ENCODE measurements at places on chromosomes 2 and 18. TPM values are rescaled to one million over a fixed set of nuclear protein-coding genes. Genes with fewer than 3 reads are reported as not detected.

- no peak for ATAC-seq
Observed at GRCh38 chr2:157321466-157321865, 4.2 kb downstream of the ERMN start.

DNA sequence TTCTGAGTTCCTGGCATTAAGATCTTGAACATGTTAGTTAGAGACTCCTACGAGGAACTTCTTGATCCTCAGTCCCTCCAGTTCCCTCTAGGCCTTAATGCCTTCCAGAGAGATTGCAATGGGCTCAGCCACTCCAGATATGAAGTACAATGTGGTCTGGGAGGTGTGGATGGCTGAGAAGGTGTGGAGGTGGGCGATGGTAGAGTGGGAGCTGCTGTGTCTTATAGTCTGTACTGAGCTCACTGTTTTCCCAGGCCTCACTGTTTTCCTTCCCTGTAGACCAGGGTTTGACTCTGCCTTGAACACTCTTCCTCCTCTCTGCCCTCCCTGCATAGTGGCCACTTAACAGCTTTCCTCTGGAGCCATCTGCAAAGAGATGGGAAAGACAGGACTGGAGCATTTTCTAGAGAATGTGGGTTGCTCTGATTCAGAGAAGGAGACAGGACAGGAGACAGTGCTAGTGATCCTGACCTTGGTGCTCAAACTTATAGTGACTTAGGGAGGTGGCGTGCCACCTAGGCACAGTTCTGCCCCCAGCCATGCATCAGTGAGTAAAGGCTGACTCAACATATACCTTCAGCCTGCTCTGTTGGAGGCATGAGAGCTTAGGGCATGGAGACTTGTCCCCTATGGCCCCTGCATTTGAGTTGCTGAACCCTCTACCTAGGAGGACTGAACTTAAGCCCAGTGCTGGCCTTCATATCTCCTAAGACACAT is 129.7 kb downstream of the TDRD15 start:
- no peak for ATAC-seq

DNA sequence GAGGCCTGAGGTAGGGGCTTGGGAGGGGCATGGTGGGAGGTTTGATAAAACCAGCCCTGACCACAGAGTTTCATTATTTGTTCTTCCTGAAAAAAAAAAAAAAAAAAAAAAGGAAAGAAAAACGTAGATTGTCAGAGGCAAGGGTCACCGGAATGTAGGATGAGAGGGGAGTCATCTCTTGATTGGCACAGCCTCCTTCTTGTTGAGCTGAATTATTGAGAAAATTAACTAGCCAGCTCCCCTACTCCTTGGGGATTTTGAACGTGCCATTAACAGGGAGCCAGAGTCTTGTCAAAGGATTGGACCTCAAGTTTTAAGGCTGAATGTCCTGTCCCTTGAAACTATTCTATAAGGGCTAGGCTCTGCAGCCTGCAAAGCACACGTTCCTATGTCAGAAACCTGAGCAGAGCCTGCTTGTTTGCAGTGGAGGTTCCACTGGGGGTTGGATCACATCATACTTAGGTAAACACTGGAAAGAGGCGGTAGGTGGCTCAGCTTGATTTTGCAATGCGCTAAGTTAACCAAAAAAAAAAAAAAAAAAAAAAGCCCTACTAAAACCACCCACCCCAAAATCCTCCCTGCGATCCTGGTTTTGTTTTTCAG is 2.3 kb downstream of the INHBB start:
- no peak for ATAC-seq

GRCh38 chr2:162344617-162344950 is 652 bp downstream of the GCA start:
- no peak for ATAC-seq

DNA sequence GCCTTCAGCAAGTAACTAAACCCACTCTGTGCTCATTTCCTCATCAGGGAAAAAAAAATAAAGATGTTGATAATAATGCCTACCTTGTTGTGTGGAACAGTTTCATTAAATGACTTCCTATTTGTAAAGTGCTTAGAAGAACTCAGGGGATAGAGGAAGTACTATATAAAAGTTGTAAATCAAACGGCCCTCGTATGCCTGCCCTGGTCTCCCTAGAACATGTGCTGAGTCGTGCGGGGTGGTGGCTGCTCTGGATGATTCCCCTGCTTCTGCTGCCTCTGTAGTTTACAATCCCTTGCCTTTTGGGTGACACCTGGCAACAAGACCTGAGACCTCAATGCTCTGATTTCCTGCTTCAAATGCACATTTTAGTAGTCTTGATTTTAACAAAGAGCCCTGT is 170.0 kb downstream of the CERS6 start:
- no peak for ATAC-seq

DNA sequence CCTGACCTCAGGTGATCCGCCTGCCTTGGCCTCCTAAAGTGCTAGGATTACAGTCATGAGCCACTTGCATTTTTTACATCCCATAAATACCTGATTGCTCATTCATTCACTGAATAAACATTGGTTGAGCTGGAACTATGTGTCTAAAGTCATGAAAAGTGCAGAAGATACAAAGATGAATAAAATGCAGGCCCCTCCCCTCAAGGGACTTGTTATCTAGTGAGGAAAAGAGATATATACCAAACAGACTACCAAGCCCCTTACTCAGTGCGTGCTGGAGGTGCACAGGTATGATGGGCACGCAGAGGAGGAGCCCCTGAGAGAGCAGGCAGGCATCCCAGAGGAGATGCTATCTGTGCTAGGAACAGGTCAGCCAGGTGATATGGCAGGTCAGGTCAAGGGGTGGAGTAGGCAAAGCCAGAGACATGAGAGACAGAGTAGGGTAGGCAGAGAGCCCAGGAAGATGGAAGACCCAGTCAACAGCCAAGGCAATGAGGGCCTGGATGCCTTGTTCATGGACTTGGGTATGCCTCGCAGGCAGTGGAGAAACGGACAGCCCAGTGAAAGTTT is 7.7 kb downstream of the FHL2 start:
- no peak for ATAC-seq

DNA sequence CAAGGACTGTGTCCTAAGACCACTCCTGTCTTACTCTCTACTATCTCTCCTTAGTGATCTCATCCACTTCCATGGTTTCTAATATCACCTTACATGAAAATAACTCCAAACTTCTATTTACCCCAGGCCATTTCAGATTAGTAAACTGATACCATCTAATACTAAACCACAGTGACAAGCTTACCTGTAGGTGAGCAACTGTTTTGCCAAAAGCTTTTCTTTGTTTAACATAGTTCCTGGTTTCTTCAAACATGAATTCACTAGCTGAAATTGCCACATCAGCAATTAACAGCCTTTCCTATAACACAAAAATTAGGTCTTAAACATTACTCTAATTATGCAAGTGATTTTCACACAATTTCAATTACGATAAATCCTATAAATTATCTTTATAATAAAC is 22.1 kb downstream of the ACADL start:
- no peak for ATAC-seq

DNA sequence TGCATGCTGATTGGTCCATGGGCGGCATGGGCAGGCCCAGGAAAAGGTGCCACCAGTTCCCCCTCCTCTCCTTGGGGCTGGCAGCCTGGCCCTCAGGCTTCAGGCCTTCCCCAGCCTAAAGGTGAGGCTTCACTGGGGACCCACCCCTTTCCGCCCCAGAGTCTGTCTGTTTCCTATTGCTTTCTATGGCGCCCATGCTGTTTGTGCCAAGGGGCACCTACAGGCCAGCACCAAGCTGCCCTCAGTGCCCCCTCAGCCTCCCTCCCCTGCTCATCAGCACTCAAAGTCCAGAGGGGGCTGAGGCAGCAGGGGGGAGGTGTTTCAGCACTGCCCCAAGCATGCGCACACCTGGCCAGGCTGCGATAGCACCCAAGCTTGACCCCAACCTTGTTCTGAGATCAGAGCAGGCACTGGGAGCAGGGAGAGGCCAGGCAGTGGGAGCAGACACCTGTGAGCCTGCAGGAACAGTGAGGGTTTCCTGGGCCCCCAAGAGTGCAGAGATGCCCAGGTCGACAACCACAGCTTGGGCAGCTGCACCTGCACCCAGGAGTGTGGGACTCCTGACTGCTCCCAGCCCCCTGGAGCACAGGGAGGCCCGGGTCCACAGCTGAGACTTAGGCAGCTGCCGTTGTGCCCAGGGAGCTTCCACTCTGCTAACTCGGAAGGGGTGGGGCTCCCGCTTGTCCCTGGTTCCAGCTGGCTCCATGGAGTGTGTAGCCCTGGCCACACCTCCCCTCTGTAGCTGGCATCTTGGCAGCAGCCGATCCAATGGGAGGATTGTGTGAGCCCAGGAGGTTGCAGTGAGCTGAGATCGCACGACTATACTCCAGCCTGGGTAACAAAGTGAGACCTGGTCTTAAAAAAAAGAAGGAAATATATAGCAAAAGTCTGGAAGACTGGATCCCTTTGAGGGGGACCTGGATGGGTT is 69.1 kb downstream of the NCAPH start:
- no peak for ATAC-seq

- ATAC-seq = no peak
Observed at GRCh38 chr18:46213295-46213694, 109.1 kb downstream of the HAUS1 start.

GRCh38 chr2:10471955-10472354 is 23.8 kb upstream of the ODC1 start:
- ATAC-seq = no peak

GRCh38 chr2:136927156-136927555 is 161.8 kb downstream of the THSD7B start:
- no peak for ATAC-seq

- ATAC-seq = peak; percentile 81
Observed at GRCh38 chr2:227406177-227407031, 18.7 kb upstream of the SCYGR1 start.

DNA sequence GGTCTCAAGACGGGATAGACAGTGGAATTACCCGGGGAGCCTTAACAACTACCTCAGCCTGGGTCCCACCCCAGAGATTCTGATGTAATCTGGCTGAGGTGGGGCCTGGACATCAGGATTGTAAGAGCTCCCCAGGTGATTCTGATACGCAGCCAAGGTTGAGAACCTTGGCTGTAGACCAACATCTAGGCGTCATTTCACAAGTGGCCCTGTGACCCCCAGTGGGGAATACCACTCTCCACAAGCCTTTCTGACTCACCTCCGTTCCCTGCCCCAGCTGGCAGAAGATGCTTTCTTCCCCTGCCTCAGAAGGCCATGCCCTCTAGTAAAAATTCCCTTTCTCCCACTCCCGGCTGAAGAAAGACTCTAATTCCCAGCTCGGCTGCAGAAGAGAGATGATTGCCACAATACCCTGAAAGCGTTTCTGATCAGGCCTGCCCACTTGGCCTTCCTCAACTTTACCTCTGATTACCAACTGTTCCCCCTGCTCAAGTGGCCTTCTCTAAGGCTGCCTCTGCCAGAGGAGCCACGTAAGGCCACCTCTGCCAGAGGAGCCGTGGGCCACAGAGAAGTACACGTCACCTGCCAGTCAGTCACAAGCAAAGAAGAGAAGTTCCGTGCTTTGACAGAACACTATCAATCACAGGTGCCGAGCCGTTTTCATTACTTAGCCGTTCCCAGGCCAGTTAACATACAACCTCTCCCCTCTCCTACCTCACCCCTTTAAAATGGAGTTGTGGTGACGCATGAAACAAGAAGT is 116.8 kb upstream of the PKDCC start:
- ATAC-seq = no peak

DNA sequence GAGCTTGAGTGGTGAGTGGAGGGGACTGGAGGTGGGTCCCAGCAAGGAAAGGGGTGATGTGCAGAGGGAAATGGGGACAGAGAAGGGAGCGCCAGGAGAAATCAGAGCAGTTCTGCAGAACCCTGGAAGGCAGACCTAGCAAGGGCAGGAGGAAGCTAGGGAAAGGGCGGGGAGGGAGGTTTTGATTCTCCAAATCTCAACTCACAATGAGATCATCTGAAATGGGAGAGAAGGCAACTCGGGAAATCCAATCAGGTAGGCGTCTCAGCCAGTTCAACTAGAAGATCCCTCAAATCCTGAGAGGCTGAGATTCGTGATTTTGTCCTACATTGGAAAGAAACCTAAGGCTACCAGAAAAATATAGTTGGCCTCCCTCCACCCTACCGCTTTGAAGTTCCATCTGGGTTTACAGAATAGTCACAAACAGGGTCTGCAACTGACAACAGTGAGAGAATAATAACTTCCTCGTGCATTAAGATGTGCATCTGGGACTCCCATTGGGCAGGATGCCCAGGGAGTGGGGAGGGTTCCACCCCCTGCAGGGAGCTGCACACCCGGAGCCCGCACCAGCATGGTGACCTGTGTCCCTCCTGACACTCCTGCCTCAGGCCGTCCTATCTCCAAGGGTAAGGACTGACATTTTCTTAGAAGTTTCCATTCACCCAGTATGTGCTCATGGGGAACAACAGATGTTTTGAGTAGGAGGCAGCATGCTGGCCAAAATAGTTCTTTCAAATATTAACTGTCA is 113.3 kb upstream of the ODC1 start:
- ATAC-seq = no peak

GRCh38 chr2:221570321-221570935 is 1.7 kb downstream of the EPHA4 start:
- no peak for ATAC-seq

DNA sequence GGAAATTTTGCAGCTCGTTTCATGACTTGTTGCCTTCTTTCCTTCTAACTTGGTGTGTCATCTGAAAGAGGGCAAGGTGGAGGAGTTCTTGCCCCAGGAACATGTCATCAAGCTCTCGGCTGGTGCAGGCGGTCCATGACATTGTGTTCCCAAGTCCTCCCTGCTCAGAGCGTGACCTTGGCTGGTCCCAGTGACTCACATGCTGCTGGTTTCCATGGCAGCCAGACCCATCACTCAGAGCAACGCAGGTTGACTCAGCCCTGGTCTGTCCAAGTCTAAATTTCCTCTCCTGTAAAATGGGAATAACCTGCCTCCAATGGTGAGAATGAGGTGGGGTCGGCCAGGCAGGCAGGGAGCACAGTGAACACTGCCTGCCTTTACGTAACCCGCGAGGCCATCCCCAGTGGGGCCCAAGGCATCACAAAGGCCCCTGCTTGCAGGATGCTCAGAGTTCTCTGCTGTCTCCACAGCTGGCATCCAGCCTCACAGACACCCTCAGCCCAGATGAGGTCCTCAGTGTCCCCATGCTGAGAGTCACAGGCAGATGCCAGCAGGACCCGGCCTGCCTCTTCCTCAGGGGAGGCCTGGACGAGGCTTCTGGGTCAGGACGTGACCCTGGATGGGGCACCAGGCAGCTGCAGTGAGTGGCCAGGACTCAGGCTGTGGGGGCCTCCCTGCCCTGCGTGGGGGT is 143.7 kb downstream of the TPO start:
- ATAC-seq = no peak

- no peak for ATAC-seq
Observed at GRCh38 chr2:108069515-108070310, 83.4 kb downstream of the SLC5A7 start.

DNA sequence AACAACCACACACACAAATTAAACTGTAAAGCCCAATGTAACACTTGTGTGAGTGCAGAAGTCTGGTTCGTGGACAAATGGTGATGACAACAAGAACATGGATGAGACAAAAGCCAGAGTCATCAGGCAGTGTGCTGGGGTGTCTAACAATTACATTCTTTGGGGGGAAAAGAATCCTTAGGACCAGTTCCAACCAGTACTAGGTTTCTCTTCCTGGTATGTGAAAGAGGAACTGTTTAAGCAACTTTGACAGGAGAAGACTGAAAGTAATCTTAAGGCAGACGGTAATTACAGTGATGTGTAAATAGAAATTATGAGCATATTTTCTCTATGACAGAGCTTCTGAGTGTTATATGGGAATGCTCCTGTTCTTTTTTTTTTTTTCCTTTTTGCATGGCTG is 133.4 kb downstream of the AFF3 start:
- peak; percentile 74 for ATAC-seq

ALLC gene
- total RNA-seq = not detected

SLC30A3 gene
- total RNA-seq = not detected

NR4A2 gene
- 1.3 TPM for total RNA-seq

AKAIN1 gene
- not detected for total RNA-seq

MARCHF7 gene
- total RNA-seq = 86.6 TPM

BCL11A gene
- 9.5 TPM for total RNA-seq

PID1 gene
- total RNA-seq = 34.4 TPM

TEKT4 gene
- total RNA-seq = not detected

OR6B2 gene
- total RNA-seq = not detected
